ENCODE measurements at places on chromosomes 1 and 21. TPM values are rescaled to one million over a fixed set of nuclear protein-coding genes. Genes with fewer than 3 reads are reported as not detected.

The TCEA3 gene
- 0.73 TPM for total RNA-seq

DNA sequence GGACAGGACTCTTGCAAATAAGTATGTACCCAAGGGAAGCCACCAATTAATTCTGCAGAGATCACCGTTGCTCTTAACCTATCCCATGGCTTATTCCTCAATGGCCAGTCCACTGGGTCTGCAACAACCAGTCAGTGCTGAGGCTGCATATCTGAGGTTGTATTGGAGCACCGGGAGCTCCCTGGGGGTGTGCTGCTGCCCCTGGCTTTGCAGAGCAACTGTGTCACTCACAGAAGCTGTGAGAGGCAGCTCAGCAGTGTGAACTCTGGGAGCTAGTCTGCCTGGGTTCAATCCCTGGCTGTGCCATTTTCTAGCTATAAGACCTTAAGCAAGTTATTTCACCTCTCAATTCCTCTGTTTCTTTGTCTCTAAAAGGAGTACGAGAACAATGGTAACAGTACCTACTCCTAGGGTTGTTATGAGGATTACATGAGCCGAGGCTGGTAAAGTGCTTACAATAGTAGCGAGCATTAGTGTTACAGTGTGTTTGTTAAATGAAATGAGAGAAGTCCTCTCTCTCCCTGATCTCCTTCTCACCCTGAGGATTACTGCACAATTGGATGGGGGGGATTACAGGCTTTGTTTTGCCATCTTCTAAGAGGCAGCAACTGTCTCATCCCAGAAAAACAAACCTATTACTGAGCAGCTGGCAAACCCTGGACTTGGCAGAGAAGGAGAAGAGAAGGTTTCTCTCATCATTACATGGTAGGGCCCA is 3.6 kb downstream of the RXRG start:
- DNase-seq = no peak
- H3K4me1 ChIP-seq = peaks cover 15% of the 10 kb centered on the region
- peaks cover 8% of the 10 kb centered on the region for H3K27me3 ChIP-seq
- no peaks in the 10 kb centered on the region for H3K36me3 ChIP-seq

DNA sequence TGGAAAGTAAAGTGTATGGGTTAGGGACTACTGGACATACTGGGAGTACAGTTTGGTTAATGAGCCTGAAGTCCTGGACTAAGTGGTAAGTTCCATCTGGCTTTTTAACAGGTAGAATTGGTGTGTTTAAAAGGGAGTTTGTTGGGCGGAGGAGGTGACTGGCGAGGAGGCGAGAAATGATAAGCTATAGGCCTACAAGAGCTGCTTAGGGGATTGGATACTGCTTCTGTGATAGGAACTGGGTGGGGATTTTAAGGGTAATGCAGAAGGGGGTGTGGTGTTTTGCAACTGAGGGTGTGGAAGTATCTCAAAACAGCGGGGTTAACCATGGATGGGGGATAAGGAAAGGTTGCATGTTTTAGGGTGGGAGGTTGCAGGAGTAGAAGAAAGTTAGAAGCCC is 3.5 kb downstream of the ERVH48-1 start:
- peaks cover 13% of the 10 kb centered on the region for H3K36me3 ChIP-seq
- H3K27ac ChIP-seq = no peak overlapping the region
- no peak overlapping the region for H3K4me3 ChIP-seq
- H3K4me1 ChIP-seq = peaks cover 27% of the 10 kb centered on the region
- H3K27me3 ChIP-seq = no peaks in the 10 kb centered on the region

- no peak overlapping the region for H3K27ac ChIP-seq
- no peak for DNase-seq
- H3K4me1 ChIP-seq = no peaks in the 10 kb centered on the region
Observed at GRCh38 chr21:24163539-24163938, 1443.7 kb downstream of the MRPL39 start.

The RGS8 gene
- total RNA-seq = 0.07 TPM

- no peak overlapping the region for H3K4me3 ChIP-seq
- 0 out of 2 replicates have a peak, but pooled peaks cover 3% of the 10 kb centered on the region for H3K4me1 ChIP-seq
- H3K27ac ChIP-seq = no peak overlapping the region
Observed at GRCh38 chr1:8326265-8326664, 8.4 kb downstream of the SLC45A1 start.

DNA sequence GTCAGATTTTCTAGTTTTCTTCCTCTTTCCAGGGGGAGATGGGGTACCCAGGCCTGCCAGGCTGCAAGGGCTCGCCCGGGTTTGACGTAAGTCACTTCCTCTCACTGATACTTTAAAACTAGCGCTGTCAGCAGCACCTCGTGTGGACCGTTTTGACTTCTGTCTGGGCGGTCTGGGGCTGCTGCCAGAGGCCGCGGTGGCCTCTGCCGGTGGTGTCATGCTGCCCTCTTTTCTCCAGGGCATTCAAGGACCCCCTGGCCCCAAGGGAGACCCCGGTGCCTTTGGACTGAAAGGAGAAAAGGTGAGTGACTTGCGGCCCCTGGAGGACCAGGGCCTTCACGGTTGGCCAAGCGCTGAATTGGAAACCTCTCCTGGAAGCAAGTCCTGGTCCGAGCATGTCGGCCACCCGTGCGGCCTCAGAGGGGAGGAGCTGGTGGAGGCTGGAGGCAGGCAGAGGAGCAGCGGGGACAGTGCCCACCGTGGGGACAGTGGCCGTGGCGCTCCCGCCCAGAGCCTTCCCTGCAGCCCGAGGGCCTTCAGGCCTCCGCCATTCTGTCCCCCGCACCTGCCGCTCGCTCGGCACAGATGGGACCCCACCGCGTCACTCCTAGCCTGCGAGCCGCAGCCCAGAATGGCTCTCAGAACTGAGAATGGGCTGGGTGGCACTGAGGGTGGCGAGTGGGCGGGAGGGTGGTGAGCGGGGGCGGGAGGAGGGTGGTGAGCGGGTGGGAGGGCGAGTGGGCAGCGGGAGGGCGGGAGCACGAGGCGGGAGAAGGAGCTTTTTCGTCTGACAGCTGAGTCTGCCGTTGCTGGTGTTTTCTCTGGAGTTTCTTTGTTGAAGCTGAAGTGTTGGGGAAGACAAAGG is 9.4 kb downstream of the COL6A1 start:
- H3K27ac ChIP-seq = no peak overlapping the region
- H3K4me1 ChIP-seq = no peaks in the 10 kb centered on the region
- H3K36me3 ChIP-seq = peaks cover 13% of the 10 kb centered on the region
- H3K27me3 ChIP-seq = no peaks in the 10 kb centered on the region

All from WTC11 (cell line).